Left kidney (tissue), 8 donors: ENCODE measurements at places on chromosomes 7 and 10. TPM values are rescaled to one million over a fixed set of nuclear protein-coding genes. Genes with fewer than 3 reads are reported as not detected.

GRCh38 chr7:154676422-154677073, 326.4 kb downstream of the PAXIP1 start:
- no peak for DNase-seq

- peak; percentile 81 for DNase-seq
Measured at GRCh38 chr10:9209105-9209798, 1154.8 kb downstream of the GATA3 start.

- no peak for DNase-seq
Measured at GRCh38 chr7:116380025-116380424, 119.5 kb upstream of the CAV2 start.

Gene CHST15
- 20.6 TPM for polyA plus RNA-seq

Gene GJD4
- 0.13 TPM for polyA plus RNA-seq

DNA sequence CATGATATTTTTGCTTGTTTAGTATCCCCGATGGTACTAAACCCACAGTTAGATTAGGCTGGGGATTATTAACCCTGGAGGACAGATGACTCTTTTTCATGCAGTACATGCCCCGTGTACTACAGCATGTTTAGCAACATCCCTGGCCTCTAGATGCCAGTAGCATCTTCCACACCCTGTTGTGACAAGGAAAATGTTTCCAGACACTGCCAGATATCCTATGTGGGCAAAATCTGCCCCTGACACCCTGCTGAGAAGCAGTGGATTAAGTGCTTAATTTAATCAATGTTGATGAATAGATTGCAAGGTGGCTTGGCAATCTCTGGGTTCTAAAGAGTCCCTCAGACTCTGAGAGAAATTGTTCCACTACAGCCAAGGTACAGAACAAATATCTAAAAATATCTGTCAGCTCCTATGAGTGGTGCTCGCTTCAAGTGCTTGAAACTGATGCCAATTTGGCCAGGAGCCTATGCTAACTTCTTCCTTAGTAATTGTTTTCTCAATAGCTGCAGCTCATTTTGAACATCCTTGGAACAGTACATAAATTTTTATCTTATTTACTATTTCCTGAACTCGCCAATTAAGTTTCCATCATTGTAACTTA, 247.0 kb downstream of the SORCS1 start:
- no peak for DNase-seq

DNA sequence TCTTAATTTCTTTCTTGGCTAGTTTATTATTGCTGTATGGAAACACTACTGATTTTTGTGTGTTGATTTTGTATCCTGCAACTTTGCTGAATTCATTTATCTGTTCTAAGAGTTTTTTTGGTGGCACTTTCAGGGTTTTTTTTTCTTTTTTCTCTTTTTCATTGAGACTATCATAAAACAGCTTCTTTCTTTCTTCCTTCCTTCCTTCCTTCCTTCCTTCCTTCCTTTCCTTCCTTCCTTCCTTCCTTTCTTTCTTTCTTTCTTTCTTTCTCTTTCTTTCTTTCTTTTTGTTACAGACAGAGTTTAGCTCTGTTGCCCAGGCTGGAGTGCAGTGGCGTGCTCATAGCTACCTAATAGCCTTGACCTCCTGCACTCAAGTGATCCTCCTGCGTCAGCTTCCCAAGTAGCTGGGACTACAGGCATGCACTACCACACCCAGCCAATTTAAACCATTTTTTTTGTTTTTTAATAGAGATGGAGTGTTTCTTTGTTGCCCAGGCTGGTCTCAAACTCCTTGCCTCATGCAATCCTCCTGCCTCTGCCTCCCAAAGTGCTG, 72.3 kb downstream of the ZNF503 start:
- no peak for DNase-seq

DNA sequence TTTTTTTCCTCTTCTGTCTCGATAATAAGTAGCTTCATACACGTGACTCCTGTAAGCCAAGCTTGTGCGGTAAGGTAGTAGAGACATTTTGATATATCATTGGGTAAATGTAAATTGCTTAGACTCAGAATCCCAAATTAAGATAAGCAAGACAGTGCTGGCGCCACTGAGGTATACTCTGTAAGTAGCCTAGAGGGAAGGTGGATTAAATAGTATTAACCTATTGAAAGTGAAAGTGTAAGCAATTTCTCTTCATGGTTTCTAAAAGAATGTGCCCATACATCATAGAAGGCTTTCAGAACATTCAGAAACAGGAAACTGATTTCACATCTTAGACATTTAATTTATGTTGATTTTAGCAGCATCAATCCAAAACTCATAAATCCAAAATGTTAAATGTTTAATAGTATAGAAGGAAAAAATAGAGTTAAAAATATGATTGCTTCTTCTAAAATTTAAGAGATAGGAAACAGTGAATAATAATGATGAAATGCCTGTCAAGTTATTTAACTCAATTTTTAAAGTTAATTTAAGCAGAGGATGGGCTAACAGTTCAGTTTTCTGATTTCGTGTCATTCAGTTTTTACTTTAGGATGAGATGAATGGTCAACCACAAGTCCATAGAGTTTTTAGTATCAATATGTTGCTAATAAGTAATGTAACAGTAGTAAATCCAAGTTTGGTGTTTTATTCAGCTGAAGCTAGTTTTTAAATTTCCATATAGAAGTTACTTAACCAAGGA, 36.8 kb downstream of the LRRC72 start:
- DNase-seq = no peak

Gene LIPJ
- 0.10 TPM for polyA plus RNA-seq

Gene TUBAL3
- polyA plus RNA-seq = 0.40 TPM

GRCh38 chr7:50659329-50659965, 94.2 kb upstream of the DDC start:
- no peak for DNase-seq

Gene CYP3A4
- 0.42 TPM for polyA plus RNA-seq

DNA sequence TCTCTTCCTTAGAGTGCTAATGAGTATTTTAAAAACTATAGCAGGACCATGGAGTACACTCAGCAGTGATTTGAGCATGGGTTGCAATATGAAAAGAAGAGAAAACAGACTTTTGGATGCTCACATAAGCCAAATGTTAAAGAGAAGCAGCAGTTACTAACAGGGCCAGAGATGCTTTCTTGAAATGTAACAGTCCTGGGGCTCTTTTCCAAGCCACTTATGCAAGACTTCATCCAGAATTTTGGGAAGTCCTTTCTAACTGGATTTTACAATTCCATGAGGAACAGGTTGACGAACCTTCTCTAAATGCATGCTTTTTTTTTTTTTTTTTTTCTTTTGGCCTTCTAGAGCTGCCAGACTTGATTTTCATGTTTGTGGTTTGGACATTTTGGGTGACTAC, 282.0 kb downstream of the SEC23IP start:
- no peak for DNase-seq

DNA sequence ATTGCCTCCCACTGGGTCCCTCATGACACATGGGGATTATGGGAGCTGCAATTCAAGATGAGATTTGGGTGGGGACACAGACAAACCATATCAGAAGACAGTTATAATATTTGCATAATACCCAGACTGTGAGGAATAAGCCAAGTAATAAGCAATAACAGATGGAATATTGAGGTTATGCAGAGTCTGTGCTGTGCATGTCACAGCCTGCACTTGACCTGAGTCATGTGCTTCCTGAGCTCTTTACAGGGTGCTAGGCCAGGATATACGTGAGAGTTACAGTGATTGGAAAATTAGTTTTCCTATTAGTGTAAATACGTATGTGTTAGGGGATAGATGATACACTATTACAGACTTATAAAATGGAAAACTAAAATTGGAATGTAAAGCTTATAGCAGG, 288.7 kb downstream of the SDK1 start:
- no peak for DNase-seq

DNA sequence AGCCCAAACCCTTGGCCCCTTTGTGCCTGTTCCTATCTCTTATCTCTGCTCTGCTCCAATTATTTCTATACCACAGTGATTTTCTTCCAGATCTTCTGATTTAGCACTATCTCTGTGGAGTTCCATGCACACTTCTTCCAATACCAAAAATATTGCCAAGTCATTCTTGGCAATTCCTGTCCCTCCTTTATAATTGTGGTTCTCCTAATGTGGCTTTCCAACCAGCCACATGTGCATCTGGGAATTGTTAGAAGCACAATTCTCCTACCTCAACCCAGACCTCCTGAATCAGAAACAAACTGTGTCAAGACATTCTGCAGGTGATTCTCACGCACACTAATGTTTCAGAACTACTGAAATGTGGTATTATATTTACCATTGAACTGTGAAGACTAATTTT, 447.8 kb upstream of the IGFBP3 start:
- DNase-seq = no peak

Gene PITRM1
- polyA plus RNA-seq = 86.1 TPM

Gene KLF14
- polyA plus RNA-seq = 0.76 TPM

Gene ZNF22
- 85.8 TPM for polyA plus RNA-seq

Gene OR2A12
- 0.05 TPM for polyA plus RNA-seq

- DNase-seq = no peak
Measured at GRCh38 chr10:22805304-22805703, 90.9 kb upstream of the PIP4K2A start.

DNA sequence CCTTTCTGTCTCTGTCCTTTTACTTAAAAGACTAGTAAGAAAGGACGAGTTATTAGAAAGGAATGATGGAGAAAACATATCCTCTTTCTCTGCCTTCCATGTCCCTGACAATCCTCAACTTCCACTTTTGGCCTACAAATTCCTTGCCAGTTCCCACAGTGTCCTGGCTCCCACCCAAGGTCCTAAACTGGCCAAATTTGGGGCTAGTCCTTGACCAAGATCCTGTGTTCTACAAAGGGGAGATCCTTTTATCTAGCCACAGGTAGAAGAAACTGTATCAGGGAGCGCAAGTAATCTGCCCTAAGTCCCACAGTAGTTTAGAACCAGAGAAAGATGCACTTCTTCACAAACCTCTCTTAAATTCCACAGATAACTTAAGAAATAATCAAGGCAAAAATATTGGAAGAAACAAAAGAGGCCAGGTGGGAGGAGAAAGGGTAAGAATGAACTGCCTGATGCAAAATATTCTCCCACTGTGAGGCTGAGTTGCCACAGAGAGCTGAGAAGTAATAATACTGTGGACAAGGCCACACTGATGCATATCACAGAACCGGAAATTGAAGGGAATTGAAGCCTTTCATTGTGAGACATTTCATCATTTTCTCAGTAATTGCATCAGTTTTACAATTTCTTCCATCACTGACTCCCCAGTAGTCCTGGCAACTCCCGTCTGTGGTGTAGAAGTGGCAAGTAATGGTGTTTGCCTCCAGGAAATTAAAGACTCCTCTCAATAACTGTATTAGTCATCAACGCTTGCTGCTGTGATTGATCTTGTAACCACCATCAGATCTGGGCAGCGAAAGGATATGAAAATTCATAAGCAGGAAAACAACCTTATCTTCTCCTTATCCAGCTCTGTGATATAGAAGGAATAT, 47.2 kb downstream of the DNAJC12 start:
- no peak for DNase-seq

DNA sequence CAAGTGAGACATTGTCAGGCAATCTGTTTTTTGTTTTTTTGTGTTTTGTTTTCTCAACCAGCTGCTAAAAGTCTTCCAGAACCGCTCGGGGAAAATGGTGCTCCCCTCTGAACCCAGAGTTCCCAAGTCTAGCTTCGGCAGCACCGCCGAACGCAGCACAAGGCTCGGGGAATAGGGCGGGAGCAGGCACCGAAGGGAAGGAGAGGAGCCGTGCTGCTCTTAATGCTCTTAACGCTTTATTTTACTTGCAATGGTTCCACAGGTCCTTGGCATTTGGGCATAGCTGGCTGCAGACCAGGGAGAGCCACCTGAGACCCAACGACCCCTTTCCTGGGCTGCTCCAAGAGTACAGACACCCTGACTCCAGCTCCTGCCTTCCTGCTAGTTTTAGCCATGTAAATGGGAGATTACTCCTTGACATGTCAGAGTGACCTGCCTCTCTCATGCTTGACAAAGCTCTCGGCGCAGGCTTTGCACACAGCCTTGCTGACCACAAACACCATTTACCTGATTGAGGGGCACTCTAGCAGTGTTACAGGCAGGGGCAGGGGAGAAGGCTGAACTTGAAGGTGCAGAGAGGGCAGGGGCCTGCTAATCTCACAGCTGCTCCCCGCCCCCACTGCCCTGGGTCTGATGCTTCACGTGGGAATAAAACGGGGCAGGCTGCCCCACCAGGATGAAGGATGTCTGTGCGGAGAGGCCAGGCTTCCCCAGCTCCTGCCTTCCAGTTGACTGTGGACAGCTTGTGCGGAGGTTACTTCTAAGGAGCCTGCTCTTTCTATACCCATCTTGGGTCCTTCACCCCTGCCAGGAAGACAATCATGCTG, 58.6 kb upstream of the EFCAB10 start:
- DNase-seq = no peak

GRCh38 chr7:15219758-15220157, 317.2 kb upstream of the DGKB start:
- DNase-seq = no peak

DNA sequence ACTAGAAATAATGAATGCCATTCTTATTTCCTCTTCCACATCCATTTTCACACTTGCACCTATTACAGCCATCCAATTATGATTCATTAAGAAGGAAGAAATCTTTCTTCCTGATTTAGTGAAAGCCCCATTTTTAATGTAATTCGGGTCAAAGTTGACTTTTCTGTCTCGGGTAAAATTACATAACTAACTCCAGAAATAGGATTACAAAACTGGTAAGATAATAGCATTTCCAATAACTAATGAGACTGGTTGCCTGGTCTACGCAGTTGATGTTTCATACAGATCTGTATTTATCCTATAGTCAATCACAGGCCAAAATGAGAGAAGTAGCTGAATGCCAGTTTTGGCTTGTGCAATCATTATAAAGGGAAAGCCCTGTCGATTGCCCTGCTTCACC, 651.5 kb upstream of the NRP1 start:
- no peak for DNase-seq

- DNase-seq = no peak
Measured at GRCh38 chr7:20796500-20796899, 9.8 kb upstream of the SP8 start.

Gene DENND2A
- polyA plus RNA-seq = 35.5 TPM

Gene HNRNPA2B1
- 1,923 TPM for polyA plus RNA-seq

DNA sequence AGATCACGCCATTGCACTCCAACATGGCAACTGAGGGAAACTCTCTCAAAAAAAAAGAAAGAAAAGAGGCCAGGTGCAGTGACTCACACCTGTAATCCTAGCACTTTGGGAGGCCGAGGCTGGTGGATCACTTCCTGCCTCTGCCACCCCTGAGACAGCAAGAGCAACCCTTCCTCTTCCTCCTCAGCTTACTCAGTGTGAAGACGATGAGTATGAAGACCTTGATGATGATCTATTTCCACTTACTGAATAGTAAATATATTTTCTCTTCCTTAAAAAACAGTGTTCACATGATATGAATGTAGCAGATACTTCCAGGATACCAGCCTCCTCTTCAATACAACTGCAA, 2.1 kb upstream of the ZKSCAN1 start:
- DNase-seq = no peak

Gene TMEM176B
- 78.4 TPM for polyA plus RNA-seq

Gene SFRP4
- 2.2 TPM for polyA plus RNA-seq

Gene SLC29A3
- 7.0 TPM for polyA plus RNA-seq

GRCh38 chr10:78116361-78116760, 82.7 kb downstream of the RPS24 start:
- DNase-seq = peak; percentile 44
